ENCODE measurements at places on chromosomes 4 and X.

DNA sequence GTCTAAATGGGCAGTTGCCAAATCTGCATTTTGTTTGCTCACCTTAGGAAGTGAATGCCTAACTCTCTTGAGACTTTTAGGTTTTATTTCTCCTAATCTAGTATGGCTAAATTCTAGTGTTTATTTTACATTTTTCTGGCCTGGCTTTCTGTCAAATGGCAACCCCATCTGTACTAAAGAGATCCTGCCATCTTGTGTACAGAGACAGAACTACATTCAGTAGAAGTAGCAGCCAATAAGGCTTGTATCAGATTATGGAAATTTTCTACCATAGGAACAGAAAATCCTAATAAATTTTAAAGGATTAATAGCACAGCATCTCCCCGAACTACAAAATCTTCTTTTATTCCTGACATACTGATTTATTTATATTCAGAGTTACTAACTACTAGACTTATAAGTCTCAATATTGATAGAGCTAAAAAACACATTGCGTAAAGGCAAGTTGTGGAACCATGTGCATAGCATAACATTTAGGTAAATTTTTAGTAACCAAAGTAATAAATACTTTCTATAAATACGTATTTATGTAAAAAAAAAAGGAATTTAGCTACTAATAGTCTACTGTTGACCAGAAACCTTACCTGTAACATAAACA is 45.5 kb downstream of the TMEM144 start:
- peak; percentile 5 for DNase-seq

GRCh38 chr4:157502656-157503055 is 282.1 kb downstream of the GRIA2 start:
- no peak for DNase-seq

DNA sequence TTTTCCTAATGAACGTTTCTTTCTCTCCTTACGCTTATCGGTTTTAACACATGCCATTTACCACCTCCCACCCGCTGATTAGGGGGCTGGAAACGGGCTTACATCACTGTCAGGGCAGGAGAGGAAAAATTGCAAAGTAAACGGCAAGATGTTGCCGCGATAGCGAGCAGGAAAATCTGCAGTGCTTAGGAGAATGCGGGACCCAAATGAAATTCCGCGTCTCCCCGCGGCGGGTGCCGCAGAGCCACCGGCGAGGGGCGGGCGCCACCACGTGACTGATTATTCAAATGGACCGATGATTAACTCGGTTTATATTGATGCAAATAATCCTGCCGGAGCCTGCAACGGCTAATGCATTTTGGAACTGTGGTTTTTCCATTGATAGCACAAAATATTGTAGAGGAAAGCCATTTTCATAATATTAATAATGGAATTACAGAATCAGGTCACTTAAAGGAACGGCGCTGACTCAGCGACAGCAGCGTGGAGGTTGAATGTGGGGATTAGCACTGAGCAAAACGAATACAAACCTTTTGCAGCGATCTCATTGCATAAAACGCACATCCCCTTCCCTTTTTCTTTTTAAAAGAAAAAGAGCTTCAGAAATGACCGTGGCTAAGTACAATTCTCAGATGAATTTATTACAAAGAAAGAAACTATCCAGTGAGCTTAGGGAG is 224.2 kb downstream of the STIM2 start:
- DNase-seq = peak; percentile 8

DNA sequence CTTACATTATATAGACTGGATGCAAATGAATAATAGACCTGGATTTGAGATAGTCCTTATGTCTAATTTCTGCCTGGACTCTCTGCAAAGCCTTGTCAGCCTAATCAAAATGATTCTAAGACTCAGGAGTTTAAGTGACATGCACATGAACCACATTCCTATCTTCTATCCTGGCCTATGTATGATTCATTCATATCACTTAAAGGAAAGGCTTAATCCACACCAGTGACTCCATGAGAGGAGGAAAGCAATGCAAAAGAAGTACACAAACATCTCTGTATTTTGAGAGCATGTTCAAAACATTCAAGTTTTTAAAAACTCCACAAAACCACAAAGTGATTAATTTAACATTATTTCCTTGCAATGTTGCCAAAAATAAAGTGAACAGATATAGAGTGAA is 14.6 kb downstream of the AMOT start:
- no peak for DNase-seq

DNA sequence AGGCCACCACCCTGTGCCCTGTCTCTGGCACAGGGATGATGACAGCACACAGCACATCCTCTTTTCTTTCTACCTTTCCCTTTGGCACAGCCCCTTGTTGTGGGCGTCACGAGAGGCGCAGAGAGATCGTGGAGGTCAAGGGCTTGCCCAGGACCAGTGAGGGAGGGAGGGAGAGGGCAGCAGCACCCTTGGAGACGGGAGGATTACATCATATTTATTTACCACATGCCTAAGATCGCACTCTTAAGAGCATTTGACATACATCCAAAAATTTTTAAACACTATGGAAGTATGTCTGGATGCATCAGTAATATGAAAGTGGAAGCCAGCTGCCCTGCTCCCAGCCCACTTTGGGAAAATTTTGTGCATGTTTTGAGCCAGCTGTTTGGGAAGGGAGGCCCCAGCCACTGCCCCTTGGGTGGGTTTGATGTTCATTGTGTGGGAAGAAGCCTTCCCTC is 12.7 kb downstream of the WFS1 start:
- no peak for DNase-seq

DNA sequence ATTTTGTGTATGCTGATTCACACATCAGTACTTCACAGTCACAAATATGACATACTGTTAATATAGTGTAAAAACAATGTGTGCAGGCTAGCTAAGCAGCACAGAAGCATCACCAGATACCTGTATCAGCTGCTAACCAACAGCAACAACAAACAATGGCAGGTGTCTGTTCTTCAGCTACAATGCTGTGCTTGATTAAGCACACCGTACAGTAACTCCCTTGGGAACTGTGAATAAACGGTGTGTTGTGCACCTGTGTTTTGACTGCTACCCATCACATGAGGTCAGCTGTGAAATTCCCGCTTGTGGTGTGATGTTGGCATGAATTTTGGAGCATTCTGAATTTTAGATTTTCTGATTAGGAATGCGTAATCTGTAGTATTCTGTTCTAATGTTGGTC is 379.7 kb upstream of the FAT1 start:
- no peak for DNase-seq
